ENCODE measurements at places on chromosomes 16 and 17. TPM values are rescaled to one million over a fixed set of nuclear protein-coding genes. Genes with fewer than 3 reads are reported as not detected.

ZNF785 gene
- polyA plus RNA-seq: 8.9 TPM

DNA sequence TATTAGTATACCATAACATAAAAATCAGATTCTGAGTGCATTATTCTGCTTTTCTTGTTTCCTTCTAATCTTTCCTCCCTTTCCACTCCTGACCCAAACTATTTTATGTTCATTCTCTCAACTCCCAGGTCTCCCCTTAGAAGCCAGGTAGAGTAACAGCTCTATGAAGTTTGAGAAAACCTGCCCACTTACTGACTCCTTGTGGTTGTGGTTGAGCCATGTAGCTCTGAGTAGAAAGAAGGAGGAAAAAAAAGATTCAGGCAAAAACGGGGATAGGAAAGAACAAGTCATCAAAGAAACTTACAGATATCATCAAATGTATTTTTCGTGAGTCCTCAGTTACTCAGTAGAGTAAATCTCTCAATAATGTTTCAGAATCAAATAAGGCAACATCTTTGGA, 216.7 kb downstream of the PMP22 start:
- H3K27ac ChIP-seq: no peak overlapping the region
- no peak overlapping the region for H3K4me3 ChIP-seq
- DNase-seq: no peak
- no peaks in the 10 kb centered on the region for H3K36me3 ChIP-seq
- no peaks in the 10 kb centered on the region for H3K27me3 ChIP-seq

SHCBP1 gene
- polyA plus RNA-seq: 0.24 TPM

GRCh38 chr16:987906-988305, 6.3 kb downstream of the SOX8 start:
- H3K27me3 ChIP-seq: peaks cover 2% of the 10 kb centered on the region
- no peaks in the 10 kb centered on the region for H3K36me3 ChIP-seq
- no peak overlapping the region for H3K4me3 ChIP-seq
- H3K4me1 ChIP-seq: no peaks in the 10 kb centered on the region
- no peak overlapping the region for H3K27ac ChIP-seq
- DNase-seq: no peak

Measured in adrenal gland (tissue), 19 donors.